Small intestine (tissue), 16 donors: ENCODE measurements at places on chromosomes 12 and 14.

GRCh38 chr14:99289394-99290189, 17.6 kb upstream of the BCL11B start:
- no peak for DNase-seq

DNA sequence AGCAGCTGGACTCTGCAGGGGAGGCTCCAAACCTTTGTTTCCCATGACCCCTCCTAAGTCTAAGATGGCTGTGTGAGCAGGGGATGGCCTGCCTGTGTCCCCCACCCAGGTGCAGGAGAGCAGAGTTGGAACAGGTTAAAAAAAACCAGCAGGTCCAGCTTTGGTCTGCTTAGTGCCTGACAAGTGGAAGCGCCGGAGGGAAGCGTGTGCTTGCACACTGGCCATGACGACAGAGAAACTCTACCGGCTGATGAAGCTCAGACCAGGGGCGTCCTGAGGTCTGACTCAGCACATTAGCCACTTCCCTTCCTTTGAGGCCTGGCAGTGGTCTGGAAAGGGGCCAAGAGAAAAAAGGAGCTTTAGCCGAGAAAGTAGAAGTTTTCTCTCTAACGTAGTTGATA, 280.1 kb downstream of the VRK1 start:
- peak; percentile 3 for DNase-seq

- peak; percentile 69 for DNase-seq
Observed at GRCh38 chr14:64764641-64765520, 60.7 kb downstream of the PLEKHG3 start.

DNA sequence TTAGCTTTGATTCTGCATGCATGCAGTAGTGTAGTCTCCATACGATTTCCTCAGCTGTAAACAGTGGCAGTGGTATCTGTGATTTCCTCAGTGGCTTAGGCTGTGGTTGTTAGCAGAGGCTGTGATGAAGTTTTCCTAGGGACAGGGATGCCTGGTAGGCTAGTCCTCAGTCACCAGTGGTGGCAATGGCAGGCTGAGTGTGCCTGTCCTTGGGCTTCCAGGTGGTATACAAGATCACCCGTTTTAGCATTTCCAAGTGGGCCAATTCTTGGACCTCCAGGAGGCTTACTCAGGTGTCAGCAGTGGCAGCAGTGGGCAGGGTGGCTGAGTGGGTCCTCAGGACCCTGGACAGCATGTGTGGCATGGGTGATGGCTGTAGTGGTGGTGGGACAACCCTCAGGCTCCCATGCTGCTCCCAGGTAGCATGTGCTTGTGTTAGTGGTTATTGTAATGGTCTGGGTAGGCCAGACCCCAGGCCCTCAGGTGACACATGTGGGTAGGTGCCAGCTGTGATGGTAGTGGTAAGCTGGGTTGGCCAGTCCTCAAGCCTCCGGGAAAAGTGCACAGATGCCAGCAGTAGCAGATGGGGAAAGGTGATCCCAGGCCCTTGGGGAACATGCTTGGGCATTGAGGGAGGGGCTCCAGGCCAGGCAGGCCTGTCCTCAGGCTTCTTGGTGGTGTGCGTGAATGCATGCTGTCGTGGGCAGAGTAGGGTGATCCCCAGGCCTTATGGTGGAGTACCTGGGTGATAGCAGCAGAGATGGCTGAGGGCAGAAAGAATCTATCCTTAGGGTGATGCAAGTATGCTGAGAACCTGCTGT, 146.5 kb downstream of the PAPOLA start:
- DNase-seq: no peak

- DNase-seq: no peak
Observed at GRCh38 chr14:106039400-106039799, 513.0 kb downstream of the TMEM121 start.

DNA sequence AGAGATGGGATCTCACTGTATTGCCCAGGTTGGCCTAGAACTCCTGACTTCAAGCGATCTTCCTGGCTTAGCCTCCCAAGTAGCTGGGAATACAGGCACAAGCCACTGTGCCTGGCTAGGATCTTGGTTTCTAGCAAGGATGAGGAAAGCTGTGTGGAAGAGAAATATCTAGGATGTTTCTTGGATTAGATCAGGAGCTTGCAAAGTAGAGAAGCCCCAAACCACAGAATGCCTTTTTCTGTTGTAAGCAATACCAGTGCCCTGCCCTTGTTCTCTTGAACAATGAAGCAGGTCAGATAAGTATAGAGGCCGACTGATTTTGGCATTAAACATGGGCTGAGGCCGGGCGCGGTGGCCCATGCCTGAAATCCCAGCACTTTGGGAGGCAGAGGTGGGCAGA, 44.3 kb upstream of the STRN3 start:
- no peak for DNase-seq

GRCh38 chr12:47078733-47079467, 521 bp upstream of the PCED1B start:
- DNase-seq: peak; percentile 13

DNA sequence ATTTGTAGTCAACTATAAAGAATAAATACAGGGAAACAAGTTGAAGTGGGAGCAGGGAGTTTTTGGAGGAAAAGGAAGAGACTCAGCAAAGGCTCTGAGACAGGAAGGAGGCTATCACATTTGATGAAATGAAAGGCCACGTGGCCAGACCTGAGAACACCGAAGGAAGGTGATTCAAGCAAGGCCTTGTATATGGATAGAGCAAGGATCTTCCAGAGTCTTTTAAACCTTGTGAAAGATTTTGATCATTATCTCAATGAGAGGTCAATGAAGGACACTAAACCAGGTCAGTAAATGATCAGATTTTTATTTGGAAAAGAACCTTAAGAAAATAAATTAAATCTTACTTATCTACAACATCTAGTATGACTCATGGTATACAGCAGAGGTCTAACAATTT, 523.5 kb downstream of the SLC16A7 start:
- no peak for DNase-seq

- peak; percentile 28 for DNase-seq
Observed at GRCh38 chr14:106268013-106268727, 741.8 kb downstream of the TMEM121 start.

- no peak for DNase-seq
Observed at GRCh38 chr12:1929241-1929984, 11.0 kb upstream of the CACNA2D4 start.

- DNase-seq: no peak
Observed at GRCh38 chr12:13581031-13581430, 384.5 kb downstream of the EMP1 start.

- no peak for DNase-seq
Observed at GRCh38 chr14:103499709-103500108, 22.9 kb downstream of the CKB start.

DNA sequence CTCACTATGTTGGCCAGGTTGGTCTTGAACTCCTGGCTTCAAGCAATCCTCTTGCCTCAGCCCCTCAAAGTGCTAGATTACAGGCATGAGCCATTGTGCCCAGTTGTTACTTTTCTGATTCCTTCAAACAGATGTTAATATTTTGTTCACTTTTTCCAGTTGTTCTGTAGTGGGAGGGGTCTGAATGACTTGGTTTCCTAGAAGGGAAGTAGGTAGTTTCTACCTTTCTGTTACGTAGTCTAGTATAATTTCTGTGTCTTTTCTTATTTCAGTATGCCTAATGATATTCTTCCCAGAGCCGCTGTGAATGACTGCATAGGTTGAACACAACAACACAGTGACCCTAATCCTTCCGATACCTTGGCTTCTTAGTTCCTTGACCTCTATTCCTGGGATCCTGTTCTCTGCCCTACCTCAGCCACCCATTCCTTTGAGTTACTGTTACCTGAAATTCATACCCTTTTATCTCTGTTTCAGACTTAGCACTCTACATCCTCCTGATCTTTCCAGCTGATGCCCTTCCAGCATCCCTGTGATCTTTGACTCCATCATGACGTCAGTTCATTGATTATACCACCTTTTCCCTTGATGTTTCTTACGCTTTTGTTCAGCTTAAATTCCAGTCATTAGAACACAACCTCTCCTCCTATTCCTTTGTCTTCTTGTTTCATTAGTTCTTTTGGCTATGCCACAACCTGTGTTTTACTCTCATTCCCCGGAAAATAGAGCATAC, 33.3 kb downstream of the RCOR1 start:
- peak; percentile 60 for DNase-seq

GRCh38 chr12:99133401-99133800, 488.3 kb downstream of the APAF1 start:
- no peak for DNase-seq
